ENCODE measurements at places on chromosomes 3 and 15.

DNA sequence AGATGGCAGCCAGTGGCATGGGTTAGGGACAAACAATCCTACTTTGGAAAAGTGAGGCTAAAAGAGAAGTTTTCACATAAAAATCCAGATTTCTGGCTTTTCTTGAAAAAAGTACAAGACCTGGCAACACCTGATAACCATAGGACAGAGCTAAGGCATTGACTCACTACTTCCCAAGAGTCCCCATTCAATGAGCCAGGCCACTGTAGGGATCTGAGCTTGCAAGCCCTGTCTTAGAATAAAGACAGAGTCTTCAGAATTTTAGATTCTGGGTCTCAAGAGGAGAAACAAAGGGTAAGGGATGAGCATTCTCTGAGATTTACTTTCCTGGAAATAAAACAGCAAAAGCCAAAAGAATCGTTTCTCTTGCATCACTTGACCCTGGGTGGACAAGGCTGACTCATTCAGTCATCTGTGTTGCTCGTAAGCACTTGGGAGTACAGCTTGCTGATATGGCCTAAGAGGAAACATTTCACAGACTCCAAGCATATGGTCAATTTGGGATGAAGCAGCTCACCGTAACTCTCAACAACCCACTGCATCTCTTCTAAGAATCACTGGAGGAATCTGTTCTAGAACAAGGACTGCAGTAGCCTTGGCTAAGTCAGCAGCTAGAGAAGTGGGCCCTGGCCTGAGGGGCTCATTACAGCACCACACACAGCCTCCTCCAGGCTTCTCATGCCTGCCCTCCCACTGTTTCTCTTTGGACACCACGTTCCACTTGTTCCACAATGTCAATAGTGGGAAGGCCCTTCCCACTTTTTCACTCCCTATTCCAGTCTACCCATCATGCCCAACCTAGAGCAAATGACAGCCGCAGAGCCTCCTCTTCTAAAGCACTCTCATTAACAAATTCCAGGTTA lies 86.2 kb downstream of the RFTN1 start:
- DNase-seq, result no peak
- peaks cover 44% of the 10 kb centered on the region for H3K36me3 ChIP-seq
- H3K4me3 ChIP-seq, result no peak overlapping the region
- no peak overlapping the region for H3K27ac ChIP-seq
- H3K27me3 ChIP-seq, result no peaks in the 10 kb centered on the region
- peaks cover 55% of the 10 kb centered on the region for H3K4me1 ChIP-seq

GRCh38 chr3:118533676-118534075 lies 501.0 kb downstream of the IGSF11 start:
- no peaks in the 10 kb centered on the region for H3K4me1 ChIP-seq
- no peak overlapping the region for H3K4me3 ChIP-seq
- H3K27ac ChIP-seq, result no peak overlapping the region
- DNase-seq, result no peak
- H3K36me3 ChIP-seq, result no peaks in the 10 kb centered on the region

DNA sequence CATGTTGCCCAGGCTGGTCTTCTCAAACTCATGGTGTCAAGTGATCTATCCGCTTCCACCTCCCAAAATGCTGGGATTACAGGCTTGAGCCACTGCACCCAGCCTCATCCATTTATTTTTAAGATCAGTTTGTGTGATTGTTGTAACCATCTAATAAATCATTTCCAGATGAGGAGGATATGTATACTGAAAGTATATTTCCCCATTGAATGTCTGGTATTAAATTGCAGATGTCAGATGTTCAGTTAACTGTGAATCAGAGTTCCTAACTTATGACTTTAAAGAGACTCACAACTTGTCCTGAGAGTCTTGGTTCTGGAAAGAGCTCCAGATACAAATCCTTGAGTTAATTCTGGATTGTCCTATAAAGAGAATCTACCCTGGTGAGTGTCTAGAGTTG lies 62.4 kb downstream of the TRIM71 start:
- H3K4me1 ChIP-seq, result peaks cover 11% of the 10 kb centered on the region
- H3K27me3 ChIP-seq, result peaks cover 6% of the 10 kb centered on the region
- no peaks in the 10 kb centered on the region for H3K36me3 ChIP-seq
- no peak overlapping the region for H3K27ac ChIP-seq
- DNase-seq, result no peak

DNA sequence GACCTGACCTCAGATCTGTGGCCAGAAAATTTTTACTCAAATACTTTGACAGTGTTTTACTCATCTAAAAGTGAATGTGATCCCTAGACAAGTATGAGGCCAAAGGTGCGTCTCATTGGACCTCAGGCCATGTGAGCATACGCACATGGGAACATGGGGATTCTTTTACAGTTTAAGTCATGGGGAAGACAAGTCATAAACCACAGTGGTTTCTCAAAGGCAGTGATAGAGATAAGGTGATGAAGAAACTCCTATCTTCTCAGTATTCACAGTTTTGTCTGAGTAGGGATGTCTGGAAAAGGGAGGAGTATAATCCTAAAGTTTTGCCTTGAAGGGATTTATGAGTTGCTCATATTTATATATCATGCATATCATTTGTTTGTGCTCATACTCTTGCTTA lies 173.8 kb downstream of the FNDC3B start:
- H3K27me3 ChIP-seq, result no peaks in the 10 kb centered on the region
- peak overlapping the region; percentile 10 for H3K4me3 ChIP-seq
- H3K36me3 ChIP-seq, result peaks cover 4% of the 10 kb centered on the region
- no peak for DNase-seq

DNA sequence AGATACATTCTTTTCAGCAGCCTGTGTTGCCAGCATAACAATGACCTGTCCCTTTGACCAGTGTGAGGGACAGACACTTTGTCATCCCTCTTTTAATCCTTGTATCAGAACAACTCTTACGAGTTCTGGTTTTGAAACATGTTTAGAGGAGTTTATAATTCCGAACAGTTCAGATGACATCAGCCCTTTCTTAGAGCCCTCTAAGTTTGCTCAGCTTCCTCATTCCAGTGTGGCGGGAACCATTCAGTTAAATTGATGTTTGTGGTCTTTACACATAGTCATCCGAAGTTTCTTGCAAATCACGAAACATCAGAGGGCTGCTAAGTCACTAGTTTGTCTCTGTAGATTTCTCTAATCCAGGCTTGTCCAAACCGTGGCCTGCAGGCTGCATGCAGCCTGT lies 102.5 kb downstream of the AKAP13 start:
- no peaks in the 10 kb centered on the region for H3K27me3 ChIP-seq
- H3K4me1 ChIP-seq, result peaks cover 6% of the 10 kb centered on the region
- peak overlapping the region; percentile 20 for H3K27ac ChIP-seq
- H3K4me3 ChIP-seq, result peak overlapping the region; percentile 25

- no peak overlapping the region for H3K27ac ChIP-seq
- DNase-seq, result no peak
- no peaks in the 10 kb centered on the region for H3K27me3 ChIP-seq
- no peak overlapping the region for H3K4me3 ChIP-seq
- no peaks in the 10 kb centered on the region for H3K36me3 ChIP-seq
Measured at GRCh38 chr15:90946941-90947576, 7.6 kb upstream of the RCCD1 start.

DNA sequence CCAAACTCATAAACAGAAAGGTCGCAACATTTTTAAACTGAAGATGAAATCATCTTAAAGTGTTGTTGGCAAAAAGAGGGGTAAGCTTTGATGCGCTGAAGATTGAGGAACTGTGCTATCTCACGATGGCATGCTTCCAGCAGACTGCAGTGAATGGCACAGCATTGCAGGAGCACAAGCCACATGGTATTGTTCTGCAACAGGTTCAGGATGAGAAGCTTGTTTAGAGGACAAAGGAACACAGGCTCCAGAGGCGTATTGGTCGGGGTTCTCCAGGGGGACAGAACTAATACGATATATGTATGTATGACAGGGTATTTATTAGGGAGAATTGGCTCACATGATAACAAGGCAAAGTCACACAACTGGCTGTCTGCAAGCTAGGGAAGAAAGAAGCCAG lies 13.8 kb upstream of the PLD1 start:
- no peak overlapping the region for H3K27ac ChIP-seq
- peaks cover 8% of the 10 kb centered on the region for H3K27me3 ChIP-seq
- H3K36me3 ChIP-seq, result no peaks in the 10 kb centered on the region
- peaks cover 17% of the 10 kb centered on the region for H3K4me1 ChIP-seq
- no peak for DNase-seq

DNA sequence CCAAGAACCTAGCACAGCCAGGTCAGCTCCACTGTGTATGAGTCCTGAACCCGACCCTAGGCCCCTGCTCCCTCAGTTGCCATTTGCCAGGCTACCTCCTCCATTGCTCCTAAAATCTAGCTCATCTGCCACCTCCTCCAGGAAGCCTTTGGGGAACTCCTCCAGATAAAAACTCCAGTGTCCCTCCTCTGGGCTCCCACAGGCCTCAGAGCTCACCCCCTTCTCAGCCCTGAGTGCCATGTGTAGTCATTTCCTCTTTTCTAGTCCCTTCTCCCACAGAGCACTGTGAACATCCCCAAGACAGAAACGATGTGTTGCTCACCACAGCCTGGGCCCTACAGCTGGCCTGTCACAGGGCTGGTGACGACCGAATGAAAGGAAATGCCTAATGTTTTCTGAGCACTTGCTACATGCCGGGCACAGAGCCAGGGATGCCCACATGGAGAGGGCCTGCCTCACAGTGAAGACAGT lies 61.0 kb downstream of the IQSEC1 start:
- no peaks in the 10 kb centered on the region for H3K27me3 ChIP-seq
- H3K36me3 ChIP-seq, result peaks cover 4% of the 10 kb centered on the region
- peak overlapping the region; percentile 98 for H3K27ac ChIP-seq
- H3K4me3 ChIP-seq, result peak overlapping the region; percentile 89

DNA sequence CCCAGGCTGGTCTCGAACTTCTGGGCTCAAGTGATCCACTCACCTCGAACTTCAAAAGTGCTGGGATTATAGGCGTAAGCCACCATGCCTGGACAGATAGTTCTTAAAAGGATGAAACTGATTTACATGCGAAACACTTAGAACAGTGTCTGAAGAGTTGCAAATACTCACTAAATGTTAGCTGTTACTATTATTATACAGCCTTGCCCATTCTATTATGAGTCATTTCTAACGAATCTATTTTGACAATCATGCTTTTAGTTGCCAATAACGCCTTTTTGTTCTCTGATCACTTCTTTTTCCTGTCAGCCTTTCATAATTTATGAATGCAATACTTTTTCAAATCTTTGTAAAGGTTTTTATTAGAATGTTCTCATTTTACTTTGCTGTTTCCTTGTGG lies 112.7 kb downstream of the SNRK start:
- peaks cover 10% of the 10 kb centered on the region for H3K4me1 ChIP-seq
- H3K4me3 ChIP-seq, result no peak overlapping the region
- H3K36me3 ChIP-seq, result no peaks in the 10 kb centered on the region

- H3K27me3 ChIP-seq, result peaks cover 8% of the 10 kb centered on the region
- H3K27ac ChIP-seq, result no peak overlapping the region
- H3K4me3 ChIP-seq, result no peak overlapping the region
- no peak for DNase-seq
Measured at GRCh38 chr3:27186013-27186412, 183.2 kb downstream of the NEK10 start.

DNA sequence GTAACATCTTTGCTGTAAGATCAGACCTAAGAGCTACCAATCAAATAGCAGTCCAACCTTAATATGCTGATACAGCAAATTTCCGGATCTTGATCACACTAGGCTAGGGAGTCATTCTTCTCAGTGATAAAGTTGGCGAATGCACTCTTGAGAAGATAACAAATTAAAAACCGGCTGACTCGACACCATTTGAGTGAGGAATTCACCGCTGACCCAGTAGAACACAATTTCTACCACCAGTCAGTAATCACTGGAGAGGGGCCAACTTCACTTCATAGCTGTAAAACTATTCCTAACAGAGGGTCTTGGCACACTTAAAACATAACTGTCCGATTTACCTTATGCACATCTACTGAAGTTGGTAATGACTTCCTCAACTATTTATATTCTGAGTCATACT lies 47.2 kb downstream of the MEIS2 start:
- H3K4me1 ChIP-seq, result no peaks in the 10 kb centered on the region
- no peaks in the 10 kb centered on the region for H3K36me3 ChIP-seq
- no peak for DNase-seq
- H3K27me3 ChIP-seq, result no peaks in the 10 kb centered on the region
- H3K4me3 ChIP-seq, result no peak overlapping the region

- no peak for DNase-seq
- no peaks in the 10 kb centered on the region for H3K27me3 ChIP-seq
- H3K4me3 ChIP-seq, result no peak overlapping the region
Measured at GRCh38 chr3:27216955-27217552, 152.1 kb downstream of the NEK10 start.

DNA sequence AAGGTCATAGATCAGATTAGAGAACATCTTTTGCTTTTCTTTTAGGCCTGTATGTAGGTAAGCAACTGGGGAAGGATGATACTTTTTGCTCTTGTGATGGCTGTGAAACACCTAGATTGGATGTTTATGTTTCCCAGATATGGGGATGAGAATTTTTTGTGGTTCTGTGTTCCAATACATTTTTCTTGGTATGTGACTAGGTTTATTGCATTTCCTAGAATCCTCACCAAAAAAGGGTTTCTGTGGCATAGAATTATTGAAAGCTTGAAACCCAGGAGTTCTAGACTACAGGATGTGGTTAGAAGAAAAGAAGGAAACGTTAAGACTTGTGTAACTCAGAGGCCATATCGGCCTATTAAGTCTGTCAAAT lies 25.8 kb downstream of the OXNAD1 start:
- H3K27me3 ChIP-seq, result no peaks in the 10 kb centered on the region
- H3K27ac ChIP-seq, result peak overlapping the region; percentile 89
- H3K36me3 ChIP-seq, result peaks cover 28% of the 10 kb centered on the region
- H3K4me1 ChIP-seq, result peaks cover 78% of the 10 kb centered on the region
- DNase-seq, result no peak

- H3K27me3 ChIP-seq, result no peaks in the 10 kb centered on the region
- no peak overlapping the region for H3K27ac ChIP-seq
- no peak for DNase-seq
Measured at GRCh38 chr15:50501815-50502214, 44.7 kb downstream of the USP50 start.

DNA sequence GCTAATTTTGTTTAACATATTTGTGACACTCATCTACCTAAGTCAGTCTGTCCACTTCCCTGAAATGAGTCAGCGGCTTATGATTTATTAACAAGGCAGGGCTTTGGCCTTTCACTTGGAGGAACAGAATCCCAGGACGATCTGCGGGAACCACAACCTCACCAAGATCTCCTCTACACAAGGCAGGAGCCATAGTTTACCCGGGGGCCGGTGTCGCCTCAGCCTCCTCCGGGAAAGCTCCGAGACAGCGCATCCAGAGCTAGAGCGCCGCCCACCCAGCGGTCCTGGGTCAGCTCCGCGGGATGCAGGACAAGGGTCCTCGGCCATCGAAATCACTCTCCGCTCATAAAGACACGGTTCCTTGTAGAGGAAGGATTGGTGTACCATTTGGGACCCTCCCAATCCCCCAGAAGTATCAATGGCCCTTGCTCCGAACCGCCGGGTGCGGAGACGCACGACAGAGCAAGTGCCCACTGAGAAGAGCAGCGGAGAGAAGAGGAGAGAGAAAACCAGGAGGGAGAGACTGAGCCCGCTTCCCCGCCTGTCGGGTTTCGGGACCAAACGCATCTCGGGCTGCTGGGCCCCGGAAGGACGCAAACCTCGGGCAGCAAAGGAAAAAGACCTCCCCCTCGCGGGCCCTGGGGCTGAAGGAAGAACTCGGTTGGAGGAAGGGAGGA lies 13.1 kb upstream of the ALCAM start:
- peak overlapping the region; percentile 0 for H3K4me3 ChIP-seq
- H3K4me1 ChIP-seq, result peaks cover 4% of the 10 kb centered on the region
- peaks cover 11% of the 10 kb centered on the region for H3K36me3 ChIP-seq

GRCh38 chr3:52146189-52146588 lies 8.0 kb downstream of the POC1A start:
- no peaks in the 10 kb centered on the region for H3K36me3 ChIP-seq
- no peaks in the 10 kb centered on the region for H3K27me3 ChIP-seq
- H3K27ac ChIP-seq, result no peak overlapping the region
- H3K4me3 ChIP-seq, result no peak overlapping the region
- peak; percentile 5 for DNase-seq

All from natural killer cell treated with Interleukin-12 subunit alpha and Interleukin-12 subunit beta and Interleukin-15 and Interleukin-18, amount 100 ng/mL, for 72 hours (primary cell).